ENCODE measurements at places on chromosomes 11 and 22. TPM values are rescaled to one million over a fixed set of nuclear protein-coding genes. Genes with fewer than 3 reads are reported as not detected.

GRCh38 chr22:47623763-47624148, 861.3 kb downstream of the TBC1D22A start:
- DNase-seq, result no peak

DNA sequence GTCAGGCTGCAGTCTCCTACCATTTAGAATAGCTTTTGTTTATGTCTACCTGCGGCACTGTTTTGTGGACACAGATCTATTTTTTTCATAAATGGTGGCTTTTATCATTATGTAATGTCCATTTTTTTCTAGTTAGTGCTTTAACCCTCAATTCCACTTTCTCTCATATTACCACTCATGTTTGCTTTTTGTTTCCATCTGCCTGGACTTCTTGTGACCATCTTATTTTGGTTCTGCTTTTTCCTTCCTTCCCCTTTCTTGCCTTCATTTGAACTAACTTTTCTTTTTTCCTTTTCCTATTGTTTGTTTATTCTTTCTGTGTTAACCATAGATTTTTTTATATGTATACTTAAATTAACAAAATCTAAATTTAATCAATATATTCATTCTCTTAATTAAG, 98.5 kb upstream of the SLC22A12 start:
- no peak for DNase-seq

The TMEM86A gene
- total RNA-seq, result 0.70 TPM

The EIF4ENIF1 gene
- total RNA-seq, result 13.5 TPM
